Liver (tissue), 10 donors: ENCODE measurements at places on chromosomes 12 and 14. TPM values are rescaled to one million over a fixed set of nuclear protein-coding genes. Genes with fewer than 3 reads are reported as not detected.

Gene RNASE4
- total RNA-seq = 129 TPM

- no peak for DNase-seq
These were observed at the start of gene NRXN3 for GRCh38 chr14:78170203-78170602. TSS of gene NRXN3 (plus strand) at chr14:78170373. CDS start at chr14:78243094, 72,721 bp downstream.

- no peak for DNase-seq
These were observed 83.9 kb upstream of the OSBPL8 start for GRCh38 chr12:76643438-76643837.

DNA sequence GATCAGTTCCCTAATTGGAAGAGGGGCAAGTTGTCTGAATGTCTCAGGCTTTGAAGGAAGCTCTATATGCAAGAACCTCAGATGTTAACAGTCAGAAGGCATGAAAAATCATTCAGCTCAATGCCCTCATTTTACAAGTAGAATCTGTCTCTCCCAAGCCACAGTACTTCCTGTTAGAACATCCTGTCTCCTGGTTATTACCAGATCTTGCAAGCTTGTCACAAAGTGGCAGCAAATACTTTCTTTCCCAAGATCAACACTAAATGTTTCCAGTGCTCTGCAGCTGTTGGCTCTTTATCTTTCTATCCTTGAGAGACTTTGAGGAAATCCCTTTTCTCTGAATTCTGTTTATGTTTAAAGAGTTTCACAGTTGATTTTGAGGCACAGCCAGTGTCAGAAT, 235.5 kb downstream of the AKAP6 start:
- DNase-seq = no peak

GRCh38 chr12:89493670-89494302, 30.8 kb downstream of the GALNT4 start:
- no peak for DNase-seq

- DNase-seq = no peak
These were observed 3.6 kb downstream of the ITGA7 start for GRCh38 chr12:55703901-55704761.
